ENCODE measurements at places on chromosomes 5 and 9.

- DNase-seq = peak; percentile 15
Observed at GRCh38 chr5:63928451-63928850, 33.8 kb downstream of the HTR1A start.

- no peak for DNase-seq
Observed at GRCh38 chr5:95447961-95448360, 56.8 kb downstream of the FAM81B start.

DNA sequence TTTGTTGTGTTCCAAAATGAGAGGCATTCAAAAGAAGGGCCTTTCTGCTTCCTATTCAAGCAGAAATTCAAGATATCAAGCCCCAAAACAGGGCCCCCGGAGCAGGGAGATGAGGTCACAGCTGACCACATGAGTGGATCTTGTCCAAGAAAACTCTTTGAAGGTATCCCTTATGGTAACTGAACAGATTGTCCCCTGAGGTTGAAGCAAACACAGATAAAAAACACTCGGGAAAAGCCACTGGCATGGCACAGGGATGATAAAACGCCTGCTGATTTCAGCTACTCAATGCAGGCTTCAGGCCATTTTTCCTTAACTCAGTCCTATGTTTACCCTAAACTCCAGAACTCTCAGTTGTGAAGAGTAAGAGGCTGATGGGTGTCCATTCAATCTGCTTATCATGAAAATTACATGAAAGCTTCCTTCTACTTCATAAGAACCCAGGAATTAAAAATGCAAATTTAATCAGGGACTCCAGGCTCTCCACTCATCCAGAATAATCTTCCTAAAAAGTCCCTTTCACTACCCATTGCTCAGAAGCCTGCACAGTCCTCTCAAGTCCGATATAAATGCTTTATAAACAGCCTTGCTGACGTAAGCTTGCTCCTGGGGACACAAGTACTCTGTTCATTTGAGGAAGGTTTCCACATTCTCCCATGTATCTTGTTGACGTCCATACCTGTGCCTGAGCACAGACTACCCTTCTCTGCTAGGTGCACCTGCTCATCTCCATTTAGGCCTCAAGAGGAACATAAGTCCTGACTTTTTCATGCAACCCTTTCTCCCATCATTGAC is 35.9 kb upstream of the SLC1A3 start:
- DNase-seq = peak; percentile 39

DNA sequence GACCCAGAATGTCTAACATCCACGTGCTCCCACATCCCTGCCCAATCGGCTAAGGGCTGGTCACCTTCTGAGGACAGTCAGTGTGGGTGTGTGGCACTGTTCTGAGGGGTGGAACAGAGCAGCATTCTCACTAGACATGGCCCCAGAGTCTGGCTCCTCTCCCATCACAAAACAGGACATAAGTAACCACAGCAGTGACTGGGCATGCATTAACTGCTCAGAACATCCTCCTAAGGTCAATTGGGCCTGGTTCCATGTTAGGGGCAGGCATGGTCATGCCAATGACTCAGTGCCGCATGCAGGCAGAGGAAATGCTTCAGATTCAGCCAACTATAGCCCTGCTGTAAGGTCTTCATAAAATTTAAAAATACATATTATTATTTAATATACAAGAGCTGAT is 12.9 kb downstream of the MACROH2A1 start:
- DNase-seq = no peak

DNA sequence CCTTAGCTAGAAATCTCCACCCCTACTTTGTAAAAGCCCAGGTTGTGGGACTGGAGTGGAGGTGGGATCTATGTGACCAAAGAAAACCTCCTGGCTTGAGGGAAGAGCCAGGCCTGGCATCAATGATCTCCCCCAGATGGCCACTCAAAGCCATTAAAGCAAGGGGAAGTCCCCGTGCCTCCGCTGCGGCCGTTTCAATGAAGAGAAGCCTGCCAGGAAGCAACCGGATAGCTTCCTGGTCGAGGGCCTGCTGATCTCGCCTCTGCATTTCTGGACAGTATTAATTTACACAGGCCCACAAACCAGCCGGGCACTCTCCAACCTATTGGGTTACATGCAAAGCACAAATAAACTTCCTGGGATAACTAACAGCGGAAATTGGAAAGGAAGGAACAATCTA is 160.5 kb upstream of the MSX2 start:
- no peak for DNase-seq

GRCh38 chr9:33517373-33517772 is 6.7 kb upstream of the ANKRD18B start:
- DNase-seq = peak; percentile 54

- no peak for DNase-seq
Observed at GRCh38 chr5:111229871-111230810, 6.0 kb downstream of the CAMK4 start.

- DNase-seq = no peak
Observed at GRCh38 chr5:54988218-54988617, 2.8 kb upstream of the ESM1 start.

GRCh38 chr9:7137571-7137970 is 379.8 kb downstream of the KDM4C start:
- no peak for DNase-seq

DNA sequence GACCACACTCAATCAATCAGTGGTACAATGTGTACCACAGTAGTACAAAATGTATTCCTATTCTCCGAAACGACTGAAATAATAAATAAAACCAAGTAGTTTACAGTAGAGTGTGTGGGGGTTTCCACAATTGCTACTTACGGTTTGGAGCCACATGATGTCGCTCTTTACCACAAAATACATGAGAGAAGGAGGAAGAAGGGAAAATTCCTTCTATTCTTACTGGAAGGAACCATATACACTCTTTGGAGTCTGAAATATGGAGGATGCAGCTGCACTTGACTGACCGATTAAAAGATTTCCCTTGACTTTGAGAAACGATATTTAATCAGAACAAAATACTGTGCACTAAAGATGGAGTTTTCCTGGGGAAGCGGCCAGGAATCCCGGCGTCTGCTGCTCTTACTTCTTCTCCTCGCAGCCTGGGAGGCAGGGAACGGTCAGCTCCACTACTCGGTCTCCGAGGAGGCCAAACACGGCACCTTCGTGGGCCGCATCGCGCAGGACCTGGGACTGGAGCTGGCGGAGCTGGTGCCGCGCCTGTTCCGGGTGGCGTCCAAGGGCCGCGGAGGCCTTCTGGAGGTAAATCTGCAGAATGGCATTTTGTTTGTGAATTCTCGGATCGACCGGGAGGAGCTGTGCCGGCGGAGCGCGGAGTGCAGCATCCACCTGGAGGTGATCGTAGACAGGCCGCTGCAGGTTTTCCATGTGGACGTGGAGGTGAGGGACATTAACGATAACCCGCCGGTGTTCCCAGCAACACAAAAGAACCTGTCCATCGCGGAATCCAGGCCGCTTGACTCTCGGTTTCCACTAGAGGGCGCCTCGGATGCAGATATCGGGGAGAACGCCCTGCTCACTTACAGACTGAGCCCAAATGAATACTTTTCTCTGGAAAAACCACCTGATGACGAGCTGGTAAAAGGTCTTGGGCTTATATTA is at the start of gene PCDHA4:
TSS of gene PCDHA4 (plus strand) at position 235 of the 942 bp plus-strand sequence.
- DNase-seq = peak; percentile 16

Measured in eye (tissue), 1 donor.